ENCODE measurements at places on chromosomes 1 and 21.
A peak's percentile ranks its signal among the peaks of the same experiment; 100 is the strongest.

DNA sequence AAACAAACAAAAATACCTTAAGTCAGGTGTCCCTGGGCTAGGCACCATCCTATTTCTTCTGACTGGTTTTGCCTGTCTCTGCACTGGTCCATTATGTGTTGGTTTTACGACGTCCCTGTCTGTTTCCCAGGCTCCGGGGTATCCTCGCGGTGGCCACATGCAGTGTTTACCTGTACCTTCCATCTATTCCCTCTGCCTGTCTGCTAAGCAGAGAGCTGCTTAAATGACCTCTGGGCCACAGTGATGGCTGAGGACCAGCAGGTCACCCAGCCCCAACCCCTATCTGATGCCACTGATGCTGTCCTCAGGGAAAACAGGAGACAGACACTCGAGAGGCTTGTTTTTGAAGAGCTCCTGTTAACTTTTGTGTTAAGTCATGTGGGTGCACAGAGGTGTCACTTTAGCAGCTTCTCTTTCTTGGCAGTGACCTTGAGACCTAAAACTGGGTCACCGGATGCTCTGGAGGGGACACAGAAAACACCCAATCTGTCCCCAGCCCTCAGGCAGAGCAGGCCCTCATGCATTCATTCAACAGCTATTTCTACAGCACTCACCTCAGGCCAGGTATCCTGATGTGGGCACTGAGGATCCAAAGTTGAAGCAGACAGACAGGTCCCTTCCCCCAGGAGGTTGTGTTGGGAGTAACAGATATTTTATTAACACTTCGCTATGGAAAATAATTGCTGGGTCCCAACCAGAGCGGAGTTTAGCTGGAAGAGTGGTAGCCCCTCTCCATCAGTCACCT is 4.4 kb upstream of the EFHD2 start:
- no peak for DNase-seq

DNA sequence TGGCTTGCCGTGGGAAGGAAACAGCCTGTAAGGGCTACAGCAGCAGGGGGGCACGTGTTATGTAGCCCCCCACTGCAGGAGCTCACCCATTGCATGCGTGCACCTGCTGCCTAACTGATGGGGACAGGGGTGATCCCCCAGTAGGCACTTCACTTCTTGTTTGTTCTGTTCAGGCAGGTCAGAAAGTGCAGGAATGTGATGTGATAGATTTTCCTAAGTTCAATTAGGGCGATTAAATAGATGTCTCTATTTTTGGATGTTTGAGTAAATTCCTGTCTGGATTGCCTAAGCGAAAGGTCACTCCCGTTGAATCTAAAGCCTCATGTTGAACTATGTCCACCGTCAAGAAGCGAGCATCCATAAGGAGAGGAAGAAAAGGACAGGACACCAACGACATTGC is 78.8 kb upstream of the LPGAT1 start:
- no peak for DNase-seq

GRCh38 chr1:98323388-98323787 is 338.1 kb upstream of the SNX7 start:
- peak; percentile 93 for DNase-seq

GRCh38 chr1:17101261-17101660 is 18.0 kb downstream of the PADI2 start:
- DNase-seq: no peak

DNA sequence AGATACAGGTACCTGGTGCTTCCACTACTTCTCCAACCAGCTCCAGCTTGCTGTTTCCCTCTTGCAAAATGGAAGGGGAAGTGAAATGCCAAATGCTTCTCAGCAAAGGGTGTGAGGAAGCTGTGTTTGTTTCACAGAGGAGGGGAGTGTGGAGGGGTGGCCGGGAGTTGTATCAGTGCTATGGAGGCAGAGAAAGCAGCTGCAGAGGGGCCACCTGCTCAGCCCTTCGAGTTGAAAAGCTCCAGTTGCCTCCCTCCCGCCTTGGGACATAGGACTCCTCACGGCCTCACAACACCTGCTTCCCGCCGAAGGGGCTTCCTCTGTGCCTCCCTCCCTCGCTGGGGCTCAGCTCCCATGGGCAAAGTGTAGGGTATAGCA is 12.1 kb upstream of the LINGO4 start:
- DNase-seq: no peak

DNA sequence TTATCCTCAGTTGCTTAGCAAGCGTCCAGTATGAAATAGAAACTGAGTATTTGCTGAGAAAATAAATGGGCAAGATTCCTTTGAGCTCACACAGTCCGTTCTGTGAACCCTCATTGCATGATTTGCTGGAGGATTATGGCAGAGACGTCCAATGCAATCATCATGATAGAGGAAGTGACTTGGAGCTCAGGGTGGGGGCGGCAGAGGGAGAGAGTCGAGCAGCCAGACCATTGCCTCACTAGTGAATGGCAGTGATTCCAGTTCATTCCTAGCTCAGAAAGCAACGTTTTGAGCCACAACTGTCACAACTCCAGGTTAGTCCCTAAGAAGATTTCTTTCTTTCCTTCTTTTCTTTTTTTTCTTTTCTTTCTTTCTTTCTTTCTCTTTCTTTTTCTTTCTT is 27.5 kb upstream of the COL9A2 start:
- DNase-seq: peak; percentile 81

DNA sequence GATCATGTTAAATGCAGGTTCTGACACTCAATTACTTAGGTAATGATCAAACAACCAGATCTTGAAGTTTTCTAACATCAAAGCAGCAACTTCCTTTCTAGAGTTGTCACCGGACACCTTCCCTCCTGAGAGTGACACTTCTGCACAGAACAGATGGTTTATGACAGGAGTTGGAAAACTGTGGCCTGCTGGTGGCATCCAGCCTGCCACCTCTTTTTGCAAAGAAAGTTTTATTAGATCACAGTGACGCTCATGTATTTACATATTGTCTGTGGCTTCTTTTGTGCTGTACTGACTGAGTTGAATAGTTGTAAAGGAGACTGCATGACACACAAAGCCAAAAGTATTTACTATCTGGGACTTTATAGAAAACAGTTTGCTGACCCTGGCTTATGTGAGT is 28.3 kb downstream of the DDR2 start:
- DNase-seq: no peak

DNA sequence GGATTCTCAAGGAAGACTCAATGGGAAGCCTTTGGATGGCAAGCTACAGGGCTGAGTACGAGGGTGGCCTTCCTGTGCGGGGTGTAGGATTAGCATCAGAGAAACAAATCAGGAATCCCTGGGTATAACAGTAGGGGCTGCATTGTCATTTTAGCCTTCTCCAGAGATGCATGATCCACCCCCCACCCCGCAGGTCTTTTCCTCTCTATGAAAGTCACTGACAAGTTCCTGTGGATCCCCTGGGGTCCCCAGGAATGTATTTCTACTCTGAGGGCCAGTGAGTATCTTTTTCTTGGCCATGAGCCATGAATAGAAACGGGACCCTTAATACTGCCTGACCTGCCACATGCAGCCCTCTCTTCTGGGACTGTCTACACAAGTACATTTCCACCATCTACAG is 473.0 kb upstream of the VAMP3 start:
- DNase-seq: no peak

DNA sequence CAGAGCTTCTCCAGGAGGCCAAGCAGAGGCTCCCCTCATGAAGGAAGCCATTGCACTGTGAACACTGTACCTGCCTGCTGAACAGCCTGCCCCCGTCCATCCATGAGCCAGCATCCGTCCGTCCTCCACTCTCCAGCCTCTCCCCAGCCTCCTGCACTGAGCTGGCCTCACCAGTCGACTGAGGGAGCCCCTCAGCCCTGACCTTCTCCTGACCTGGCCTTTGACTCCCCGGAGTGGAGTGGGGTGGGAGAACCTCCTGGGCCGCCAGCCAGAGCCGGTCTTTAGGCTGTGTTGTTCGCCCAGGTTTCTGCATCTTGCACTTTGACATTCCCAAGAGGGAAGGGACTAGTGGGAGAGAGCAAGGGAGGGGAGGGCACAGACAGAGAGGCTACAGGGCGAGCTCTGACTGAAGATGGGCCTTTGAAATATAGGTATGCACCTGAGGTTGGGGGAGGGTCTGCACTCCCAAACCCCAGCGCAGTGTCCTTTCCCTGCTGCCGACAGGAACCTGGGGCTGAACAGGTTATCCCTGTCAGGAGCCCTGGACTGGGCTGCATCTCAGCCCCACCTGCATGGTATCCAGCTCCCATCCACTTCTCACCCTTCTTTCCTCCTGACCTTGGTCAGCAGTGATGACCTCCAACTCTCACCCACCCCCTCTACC is 19.1 kb downstream of the CSF1 start:
- DNase-seq: no peak

GRCh38 chr21:16372586-16372985 is 642.8 kb downstream of the USP25 start:
- no peak for DNase-seq

GRCh38 chr1:8965121-8965820 is 19.6 kb downstream of the CA6 start:
- DNase-seq: peak; percentile 31

DNA sequence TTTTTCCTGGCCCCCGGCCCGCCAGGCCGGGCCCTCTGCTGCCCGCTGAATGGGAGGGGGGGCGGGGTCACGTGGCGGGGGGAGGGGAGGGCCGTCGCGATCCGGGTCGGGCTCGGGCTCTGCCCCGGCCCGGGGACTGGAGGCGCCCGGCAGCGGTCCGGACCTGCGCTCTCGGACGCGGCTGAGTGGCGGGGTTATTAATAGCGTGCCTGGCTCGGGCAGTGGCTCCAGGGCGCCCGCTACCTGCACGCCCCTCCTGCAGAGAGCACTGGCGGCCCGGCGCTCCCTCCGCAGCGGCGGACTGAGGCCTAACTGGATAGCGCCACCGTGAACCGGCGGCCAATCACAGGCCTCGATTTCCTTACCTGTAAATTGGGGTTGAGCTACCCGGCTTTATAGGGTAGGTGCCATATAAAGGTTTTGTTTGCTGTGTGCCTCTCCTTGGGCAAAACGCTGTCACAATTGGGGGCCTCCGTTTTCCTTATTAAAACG is 28.1 kb downstream of the AHDC1 start:
- DNase-seq: peak; percentile 63

DNA sequence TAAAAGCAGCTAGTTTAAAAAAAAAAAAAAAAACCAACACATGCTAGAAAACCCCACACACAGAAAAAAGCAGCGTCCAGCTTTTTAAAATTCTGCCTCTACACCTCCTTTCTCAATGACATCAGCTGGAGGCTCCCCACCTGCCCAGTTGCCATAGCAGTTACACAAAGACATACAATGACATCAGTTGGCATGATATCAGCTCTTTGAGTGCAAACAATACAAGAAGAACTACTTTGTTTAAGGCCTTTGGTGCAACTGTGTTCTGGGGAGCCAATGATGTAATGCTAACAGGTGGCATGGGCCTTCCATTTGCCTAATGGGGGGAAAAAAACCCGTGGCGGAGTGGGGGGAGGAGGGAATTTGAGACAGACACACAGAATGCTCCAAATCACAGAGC is 32.9 kb downstream of the DUSP10 start:
- peak; percentile 63 for DNase-seq

DNA sequence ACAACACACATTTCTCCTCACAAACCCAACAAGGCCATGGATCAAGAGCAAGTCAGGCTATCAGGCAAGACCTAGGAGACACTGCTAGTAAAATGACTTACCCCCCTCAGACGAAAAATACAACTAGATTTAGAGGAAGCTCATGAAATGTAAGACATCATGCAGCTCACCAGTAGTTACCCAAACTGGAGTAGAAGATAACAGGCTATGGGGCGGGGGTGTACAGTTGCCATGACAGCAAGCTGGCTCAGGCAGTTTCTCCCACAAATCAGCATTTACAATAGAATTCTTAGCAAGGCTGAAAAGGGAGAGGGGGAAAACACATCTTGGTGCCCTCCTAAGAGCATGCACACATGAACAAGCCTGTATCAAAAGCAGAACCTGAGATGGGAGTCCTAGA is 13.9 kb downstream of the TPM3 start:
- DNase-seq: peak; percentile 24

DNA sequence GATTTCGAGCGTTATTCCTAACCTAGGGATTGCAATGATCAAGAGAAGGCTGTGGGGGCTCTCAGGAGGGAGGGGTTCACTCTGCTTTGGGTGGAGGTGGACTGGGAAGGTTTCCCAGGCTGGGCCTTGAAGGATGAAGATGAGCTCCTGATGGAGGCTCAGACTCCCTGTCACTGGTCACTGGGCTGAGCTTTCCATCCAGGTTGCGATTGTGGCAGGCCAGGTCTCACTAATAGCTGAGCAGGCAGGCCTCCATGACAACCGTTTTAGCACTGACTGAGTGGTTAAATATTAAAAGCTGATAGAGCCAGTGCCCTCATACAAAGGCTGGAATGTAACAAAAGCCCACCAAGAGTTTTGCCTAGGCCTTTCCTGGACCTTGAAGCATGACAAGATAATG is 36.2 kb upstream of the EFCAB14 start:
- no peak for DNase-seq

GRCh38 chr1:40153073-40153770 is 8.0 kb upstream of the RLF start:
- DNase-seq: peak; percentile 74

DNA sequence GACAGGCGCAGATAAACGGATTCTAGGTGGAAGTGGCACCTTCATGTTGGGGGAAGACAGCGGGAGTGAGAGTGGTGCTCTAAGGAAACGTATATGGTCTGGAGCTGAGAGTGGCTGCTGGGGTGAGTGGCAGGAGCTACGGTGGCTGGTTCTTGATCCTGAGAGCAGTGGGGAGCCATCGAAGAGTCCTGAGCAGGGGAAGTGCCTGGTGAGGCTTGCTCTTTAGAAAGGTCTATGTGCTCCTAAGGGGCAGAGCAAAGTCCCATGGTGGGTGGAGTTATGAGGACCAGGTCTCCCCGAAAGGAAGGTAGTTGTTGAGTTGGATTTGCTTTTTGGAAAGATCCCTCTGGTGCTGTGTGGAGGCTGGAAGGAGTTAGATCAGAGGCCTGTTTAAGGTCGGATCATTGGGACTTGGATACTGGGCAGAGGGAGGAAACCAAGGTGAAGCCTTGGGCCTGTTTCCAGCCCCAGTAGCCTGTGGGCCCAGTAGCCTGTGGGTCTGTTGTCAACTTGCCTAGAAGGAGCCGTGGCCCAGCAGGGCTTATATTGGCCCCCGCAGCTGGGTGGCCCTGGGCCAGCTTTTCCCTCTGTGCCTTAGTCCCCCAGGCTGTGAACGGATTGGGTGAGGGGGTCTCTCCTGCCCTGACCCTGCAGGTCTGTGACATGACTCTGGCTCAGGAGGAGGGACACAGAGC is 33.0 kb downstream of the ACOT11 start:
- DNase-seq: no peak

DNA sequence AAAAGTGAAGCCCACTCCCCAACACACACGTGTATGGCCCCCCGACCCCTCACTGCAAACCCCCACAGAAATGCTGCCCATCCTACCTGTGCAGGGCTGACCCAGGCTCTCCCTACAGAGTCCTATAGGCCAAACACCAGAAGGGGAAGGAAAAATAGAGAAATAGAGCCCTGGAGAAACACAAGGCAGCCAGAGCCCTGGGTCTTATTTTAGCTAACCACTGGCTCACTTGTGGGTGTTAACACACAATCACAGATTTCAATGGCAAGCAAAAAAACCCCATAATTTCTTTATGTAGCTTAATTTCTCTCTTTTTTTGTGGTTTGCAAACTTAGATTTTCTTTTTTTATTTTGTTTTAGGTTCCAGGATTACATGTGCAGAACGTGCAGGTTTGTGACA is 989 bp upstream of the PIGR start:
- no peak for DNase-seq

- no peak for DNase-seq
Observed at GRCh38 chr1:200040481-200041138, 13.1 kb downstream of the NR5A2 start.

All from GM23248 (cell line).